ENCODE measurements at places on chromosomes 2 and 18. TPM values are rescaled to one million over a fixed set of nuclear protein-coding genes. Genes with fewer than 3 reads are reported as not detected.

- DNase-seq, result no peak
Measured at GRCh38 chr2:148955798-148956197, 80.8 kb downstream of the KIF5C start.

GRCh38 chr18:78080081-78080480 is 830.4 kb downstream of the GALR1 start:
- no peak for DNase-seq

Gene MLPH
- total RNA-seq, result 81.4 TPM

DNA sequence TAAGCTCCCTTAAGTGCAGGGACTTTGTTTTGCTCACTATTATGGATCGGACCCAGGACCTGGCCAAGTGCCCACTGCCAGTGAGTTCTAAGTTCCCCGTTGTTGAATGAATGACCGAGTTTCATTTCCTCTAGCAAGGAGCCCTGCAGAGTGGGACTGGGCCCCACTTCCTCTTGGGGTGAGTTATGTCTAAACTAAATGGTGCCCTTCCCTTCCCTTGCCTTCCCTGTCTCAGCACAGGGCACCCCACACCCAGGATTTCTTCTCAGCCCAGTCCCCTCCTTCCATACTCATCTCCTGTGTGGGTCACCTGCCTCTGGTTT is 195.3 kb upstream of the HS6ST1 start:
- DNase-seq, result no peak

DNA sequence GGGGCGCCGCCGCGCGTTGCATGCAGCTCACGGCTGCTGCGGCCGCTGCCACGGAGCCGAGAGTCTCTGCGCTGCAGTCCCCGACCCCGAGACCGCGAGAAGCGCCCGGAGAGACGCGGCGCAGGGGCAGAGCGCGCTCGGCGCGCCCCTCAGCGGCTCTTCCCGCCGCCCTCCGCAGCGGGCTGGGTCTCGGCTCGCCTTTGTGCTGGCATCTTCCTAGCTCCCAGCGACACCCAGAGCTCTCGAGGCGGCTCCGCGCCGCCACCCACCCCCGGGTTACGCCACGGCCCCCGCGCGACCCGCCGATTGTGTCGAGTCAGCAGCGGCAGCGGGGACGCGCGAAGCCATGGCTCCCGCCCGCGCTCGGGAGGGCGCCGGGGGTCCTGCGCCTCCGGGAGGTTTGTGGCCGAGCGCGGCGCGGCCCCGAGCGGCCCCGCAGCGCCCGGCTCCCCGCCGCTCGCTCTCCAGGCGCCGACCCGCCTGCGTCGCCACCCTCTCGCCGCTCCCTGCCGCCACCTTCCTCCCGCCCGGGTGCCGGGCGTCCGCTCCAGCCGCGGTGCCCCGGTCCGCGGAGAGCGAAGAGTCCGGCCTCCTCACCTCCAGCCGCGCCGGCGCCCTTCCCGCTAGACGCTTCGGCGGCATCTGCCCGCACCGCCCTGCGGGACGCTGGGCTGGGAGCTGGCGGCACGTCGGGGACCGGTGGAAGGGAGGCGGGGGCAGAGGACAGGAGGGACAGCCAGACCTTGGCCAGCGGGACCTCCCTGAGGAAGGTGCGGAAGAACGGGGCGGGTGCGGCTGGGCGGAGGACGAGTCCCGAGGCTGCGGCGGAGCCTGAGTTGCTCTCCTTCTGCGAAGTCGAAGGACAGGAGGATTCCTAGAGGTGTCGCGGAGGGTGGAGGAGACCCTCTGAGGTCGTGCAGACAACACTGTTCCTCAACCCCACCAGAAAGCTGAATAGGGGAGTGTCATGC is 46.3 kb upstream of the CCDC150 start:
- no peak for DNase-seq

Gene CCDC141
- total RNA-seq, result 0.30 TPM

GRCh38 chr18:78976765-78977636 is 2.6 kb upstream of the SALL3 start:
- no peak for DNase-seq

- no peak for DNase-seq
Measured at GRCh38 chr2:203584784-203585183, 49.7 kb upstream of the RAPH1 start.

DNA sequence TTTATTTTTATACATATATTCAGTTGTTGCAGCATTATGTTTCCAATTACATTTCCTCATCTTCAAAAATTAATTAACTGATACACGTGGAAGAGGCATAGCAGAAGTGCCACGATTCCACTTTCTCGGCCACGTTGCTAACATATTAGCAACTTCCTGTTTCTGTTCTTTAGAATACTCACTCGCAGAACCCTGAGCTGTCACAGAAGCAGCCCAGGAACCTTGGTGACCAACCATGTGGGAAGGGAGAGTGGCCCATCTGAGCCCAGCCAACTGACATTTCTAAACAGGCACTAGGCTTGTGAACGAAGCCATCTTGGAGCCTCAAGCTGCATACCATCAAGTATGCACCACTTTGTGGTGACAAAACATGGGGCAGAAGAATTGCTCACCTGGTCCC is 350.1 kb downstream of the CBLN2 start:
- DNase-seq, result no peak

Gene PID1
- 0.15 TPM for total RNA-seq
